Fibroblast of skin of right biceps (primary cell): ENCODE measurements at places on chromosomes 13 and 19.

DNA sequence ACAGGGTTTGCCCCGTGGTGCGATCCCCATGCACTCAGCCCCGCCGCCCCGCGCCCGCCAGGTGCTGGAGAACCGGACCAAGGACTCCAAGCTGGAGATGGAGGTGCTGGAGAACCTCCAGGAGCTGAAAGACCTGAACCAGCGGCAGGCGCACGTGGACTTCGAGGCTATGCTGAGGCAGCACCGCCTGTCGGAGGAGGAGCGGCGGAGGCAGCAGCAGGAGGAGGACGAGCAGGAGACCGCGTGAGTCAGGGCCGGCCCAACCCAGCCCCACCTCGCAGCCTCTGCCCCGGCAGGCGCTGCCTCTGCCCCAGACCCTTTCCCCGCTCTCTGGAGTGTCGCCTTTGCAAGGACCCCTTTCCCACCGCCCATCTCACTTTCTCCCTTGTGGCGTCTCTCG lies 11.3 kb downstream of the YJU2 start:
- DNase-seq: no peak

DNA sequence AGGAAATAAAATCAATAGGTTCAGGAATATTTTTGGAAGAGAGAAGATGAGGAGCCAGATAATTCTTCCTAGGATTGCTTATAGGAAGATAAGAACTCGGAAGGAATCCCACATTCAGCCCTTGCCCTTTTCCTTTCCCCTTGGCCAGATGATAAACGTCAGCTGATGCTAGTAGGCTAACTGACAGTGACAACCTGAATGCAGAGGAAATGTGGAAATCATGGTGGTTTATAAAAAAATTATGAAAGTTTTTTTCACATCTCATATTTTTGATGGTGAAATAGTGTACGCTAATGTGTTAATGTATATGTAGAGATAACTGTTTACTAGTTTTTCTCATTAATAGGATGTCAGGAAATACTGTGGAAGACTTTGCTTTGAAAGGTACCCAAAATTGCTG lies 56.9 kb downstream of the EDNRB start:
- no peak for DNase-seq

DNA sequence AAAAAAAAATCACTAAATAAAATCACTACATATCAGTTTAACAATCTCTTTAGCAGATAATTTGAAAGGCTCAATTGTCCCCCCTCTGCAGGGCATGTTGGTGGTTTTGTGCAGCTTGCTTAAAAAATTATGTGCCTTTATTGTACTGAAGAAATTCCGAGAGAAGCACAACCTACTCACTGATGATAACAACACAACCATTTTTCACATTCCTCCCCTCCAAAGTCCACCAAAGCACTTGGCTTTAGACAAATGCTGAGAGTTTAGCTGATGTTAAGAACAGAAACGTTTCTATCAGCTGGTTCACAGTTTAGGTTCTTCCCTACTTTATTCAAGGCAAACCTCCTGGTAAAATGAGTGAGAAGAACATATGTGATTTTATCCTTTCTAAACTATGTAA lies 923 bp downstream of the DOCK9 start:
- peak; percentile 20 for DNase-seq

DNA sequence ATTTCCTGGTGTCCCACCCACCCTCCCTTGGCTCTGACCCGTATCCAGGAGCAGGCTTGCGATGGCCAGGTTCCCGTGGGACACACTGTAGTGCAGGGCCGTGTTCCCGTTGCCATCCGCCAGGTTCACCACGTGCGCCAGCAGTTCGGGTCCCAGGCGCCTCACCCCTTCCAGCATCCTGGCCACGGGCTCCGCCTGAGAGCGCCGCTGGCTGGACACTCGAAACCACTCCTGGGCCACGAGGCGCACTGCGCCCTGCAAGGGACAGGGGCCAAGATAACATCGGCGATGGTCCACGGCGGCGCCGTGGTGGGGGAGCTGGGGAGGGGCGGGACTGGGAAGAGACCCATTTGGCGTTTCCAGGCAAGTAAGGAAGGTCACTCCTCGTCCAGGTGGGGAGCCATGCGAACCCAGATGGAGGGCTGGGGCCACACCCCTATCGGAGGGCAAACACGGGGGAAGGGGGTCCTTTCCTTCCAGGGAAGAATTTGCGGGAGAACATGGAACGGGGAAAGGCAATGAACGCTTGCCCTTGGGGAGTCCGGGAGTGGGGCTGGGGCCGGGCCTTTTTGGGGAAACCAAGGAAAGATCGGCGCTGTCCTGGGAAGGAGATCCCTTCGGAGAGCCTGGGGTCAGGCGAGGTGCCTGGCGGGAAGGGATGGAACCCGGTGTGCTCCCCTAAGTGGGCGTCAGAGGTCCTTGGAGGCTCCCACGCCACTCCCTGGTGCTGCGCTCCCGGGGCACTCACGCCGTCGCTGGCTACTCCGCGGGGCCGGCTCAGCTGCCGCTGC lies 9.9 kb downstream of the KANK3 start:
- DNase-seq: no peak

GRCh38 chr19:42095142-42095813 lies 19.3 kb downstream of the ZNF574 start:
- no peak for DNase-seq

DNA sequence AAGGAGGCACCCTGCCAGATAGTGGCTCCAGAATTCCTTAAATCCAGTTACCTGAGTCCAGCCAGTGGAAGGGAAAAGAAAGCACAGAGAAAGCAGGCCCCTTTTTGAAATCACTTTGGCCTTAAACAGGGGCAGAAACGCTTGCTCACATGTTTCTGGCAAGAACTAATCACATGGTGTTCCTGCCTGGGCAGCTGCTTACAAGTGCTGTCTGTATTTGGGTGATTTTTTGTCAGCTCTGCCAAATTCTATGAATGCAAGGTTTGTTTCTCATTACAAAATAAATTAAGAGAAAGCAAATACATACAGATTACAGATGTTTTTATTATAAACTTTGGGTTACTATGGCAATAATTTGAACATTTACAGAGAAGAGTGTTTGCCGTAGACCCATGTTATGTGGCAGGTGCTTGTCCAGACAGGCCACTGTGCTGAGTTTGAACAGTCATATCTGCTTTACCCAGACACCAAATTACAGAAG lies 1237.8 kb downstream of the SLITRK5 start:
- DNase-seq: no peak

- DNase-seq: peak; percentile 19
Measured at GRCh38 chr13:66098931-66099628, 1131.1 kb downstream of the PCDH9 start.

GRCh38 chr19:36527873-36528193 lies 238 bp downstream of the ZNF260 start:
- no peak for DNase-seq

- DNase-seq: no peak
Measured at GRCh38 chr13:39998166-39998565, 342.7 kb downstream of the COG6 start.

GRCh38 chr13:20064128-20064527 lies 96.7 kb downstream of the GJA3 start:
- no peak for DNase-seq

DNA sequence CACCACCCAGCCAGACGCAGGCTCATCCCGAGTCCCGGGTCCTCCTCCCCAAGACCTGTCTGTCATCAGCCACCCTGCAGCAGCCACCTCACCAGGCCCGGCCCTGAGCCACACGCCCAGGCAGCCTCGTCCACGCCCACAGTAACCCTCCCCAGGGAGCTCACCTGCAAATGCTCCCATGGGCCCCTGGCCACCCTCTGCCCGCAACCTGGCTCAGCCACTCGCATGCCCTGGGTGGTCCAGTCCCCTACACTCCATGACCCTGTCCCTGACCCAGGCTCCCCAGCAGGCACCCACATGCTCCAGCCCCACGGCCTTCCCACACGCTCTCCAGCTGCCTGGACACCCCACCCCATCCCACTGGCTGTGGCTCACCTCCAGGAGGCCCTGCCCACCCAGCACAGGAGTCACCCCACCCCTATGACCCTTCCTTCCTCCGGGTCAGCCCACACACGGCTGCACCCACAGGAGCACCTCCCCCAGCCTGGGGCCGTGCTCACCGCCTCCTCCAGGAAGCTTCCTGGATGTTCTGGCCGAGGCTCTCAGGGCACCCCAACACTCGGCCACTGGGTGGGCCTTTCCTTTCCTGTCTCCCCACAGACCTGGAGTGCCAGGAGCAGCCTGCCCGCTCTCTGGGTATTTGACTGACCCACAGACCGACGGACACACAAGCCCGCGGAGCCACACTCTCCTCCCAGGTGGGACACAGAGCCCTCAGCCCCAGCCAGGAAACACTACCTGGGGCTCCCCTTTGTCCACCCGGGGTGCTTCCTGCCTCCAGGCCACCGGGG lies 3.6 kb downstream of the TMEM259 start:
- DNase-seq: no peak

GRCh38 chr13:35926859-35927530 lies 204.2 kb downstream of the DCLK1 start:
- peak; percentile 23 for DNase-seq

GRCh38 chr13:109140479-109141349 lies 511.3 kb downstream of the MYO16 start:
- no peak for DNase-seq

DNA sequence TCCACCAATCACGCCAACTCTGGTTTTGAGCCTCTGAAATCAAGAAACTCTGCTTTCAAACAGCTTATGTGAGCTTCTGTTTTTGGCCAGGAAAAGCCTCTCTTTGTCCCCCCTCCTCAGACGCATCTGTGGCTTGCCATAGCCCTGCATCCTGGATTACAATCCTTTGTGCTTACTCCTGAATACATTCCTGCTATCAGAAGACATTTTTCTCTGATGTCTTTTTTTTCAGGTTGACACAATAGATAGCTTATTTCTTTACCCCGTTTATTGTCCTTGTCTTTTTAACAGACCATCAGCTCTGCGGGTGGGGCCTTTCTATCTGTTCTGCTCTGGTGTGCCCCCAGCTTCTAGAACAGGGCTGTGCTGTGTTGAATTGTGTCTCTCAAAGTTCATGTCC lies 11.0 kb downstream of the PNMA8B start:
- no peak for DNase-seq

DNA sequence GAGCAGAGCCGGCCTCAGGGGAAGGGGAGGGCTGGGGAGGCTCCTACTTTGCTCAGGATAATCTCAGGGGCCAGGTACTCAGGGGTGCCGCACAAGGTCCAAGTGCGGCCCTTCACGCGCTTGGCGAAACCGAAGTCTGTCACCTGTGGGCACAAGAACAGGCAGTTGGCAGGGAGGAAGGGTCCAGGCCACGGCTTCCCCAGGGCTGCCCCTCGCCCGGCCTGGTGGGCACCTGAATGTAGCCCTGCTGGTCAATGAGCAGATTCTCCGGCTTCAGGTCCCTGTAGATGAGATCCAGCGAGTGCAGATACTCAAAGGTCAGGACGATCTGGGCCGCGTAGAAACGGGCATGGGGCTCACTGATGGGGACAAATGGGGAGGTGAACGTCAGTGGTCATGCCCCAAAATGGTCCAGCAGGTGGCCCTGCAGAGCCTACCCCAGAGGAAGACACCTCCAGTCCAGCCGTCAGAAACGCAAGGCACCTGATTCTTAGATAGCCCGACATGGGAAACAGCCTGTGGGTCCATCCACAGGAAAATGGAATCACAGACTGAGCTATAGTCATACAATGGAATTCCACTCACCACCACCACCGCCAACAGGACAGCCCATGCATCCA lies 7.1 kb upstream of the SAMD1 start:
- no peak for DNase-seq

DNA sequence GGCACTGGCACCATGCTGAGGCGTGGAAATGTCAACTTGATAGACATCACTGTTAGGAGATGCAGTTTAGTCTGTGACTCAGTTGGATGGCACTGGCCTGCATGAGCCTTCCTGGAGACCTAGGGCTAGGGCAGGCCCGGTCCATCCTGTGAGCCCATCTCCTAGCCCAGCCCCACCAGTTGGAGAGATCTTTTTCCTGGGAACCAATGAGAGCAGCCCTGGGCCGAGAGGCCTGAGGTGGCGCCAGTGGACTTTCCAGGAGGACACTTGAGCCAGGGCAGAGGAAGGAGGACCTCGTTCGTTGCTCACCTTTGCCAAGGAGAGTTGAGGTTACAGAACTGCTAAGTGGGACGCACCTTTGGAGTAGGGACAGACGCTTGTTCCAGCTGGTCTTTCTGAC lies 100.5 kb upstream of the TEX29 start:
- no peak for DNase-seq

DNA sequence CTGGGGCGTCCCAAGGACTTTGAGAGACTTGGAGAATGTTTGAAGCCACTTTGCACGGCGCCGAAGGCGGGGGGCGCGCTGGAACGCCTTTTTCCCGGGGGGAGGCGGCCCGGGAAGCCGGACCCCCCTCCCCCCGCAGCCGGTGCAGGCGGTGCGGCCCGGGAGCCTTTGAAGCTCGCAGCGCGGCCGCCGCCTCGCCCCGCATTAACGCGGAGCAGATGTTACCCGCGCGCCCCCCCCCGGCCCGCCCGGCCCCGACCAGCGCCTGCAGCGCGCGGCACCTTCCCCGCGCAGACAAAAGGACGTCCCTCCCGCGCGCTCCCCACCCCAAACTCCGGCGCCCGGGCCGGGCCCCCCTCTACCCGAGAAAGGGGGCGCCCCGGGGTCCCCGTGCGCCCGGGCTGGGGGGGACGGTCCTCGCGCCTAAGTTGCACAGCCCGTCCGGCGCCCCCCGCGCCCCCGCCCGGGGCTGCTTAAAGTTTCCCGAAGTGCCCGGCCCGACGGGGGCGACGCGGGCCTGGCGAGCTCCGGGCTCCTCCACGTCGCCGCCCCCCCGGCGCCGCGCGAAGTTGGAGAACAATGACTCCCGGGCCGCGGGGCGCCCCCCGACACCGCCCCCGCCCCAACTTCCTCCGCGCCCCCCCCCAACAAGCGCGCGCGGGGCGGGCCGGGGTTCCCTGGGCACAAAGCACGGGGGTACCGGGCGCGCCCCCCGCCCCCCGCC lies 685 bp downstream of the TCF3 start:
- DNase-seq: peak; percentile 48

GRCh38 chr19:2982561-2982960 lies 5.2 kb downstream of the TLE6 start:
- no peak for DNase-seq

DNA sequence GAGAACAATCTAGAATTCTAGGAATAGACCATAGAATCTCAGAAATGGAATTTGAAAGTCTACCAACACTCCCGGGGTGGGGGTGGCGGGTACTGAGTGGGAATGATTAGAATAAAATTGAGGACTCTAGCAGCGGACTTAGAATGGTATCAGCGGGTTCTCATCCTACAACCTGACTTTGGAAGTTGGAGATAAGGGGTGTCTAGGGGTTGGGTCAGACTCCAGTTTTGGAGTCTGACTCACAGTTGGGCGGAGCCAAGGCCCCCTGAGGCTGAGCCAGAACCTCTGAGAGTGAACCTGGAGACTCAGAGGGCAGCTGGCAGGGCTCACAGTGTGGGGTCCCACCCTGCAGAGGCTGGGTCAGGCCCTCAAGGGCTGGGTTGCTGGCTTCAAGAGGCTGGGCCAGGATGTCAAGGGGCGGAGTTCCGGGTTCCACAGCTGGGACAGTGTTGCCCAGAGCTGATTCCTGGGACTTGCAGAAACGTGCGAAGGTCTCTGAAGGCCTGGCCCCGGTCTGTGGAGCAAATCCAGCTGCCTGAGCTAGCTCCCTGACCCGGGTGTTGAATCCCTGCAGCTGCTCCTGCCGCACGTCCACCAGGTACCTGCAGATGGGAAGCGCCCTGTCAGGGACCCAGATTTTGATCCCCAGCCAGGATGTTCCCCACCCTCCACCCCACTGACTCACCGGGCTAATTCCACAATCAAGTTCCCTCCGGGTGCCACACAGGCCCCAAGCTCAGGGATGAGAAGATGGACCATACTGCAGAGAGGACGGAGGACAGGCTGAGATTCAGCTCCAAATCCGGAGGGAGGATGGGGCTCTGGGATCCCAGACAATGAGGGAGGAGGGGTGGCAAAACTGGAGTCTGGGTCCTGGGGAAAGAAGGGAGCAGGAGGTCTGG lies 1.6 kb upstream of the TNNI3 start:
- peak; percentile 37 for DNase-seq
